ENCODE measurements at places on chromosomes 2 and 18.
A peak's percentile ranks its signal among the peaks of the same experiment; 100 is the strongest.

GRCh38 chr18:44324361-44324760 is 356.3 kb upstream of the SETBP1 start:
- DNase-seq: no peak

- DNase-seq: no peak
Measured at GRCh38 chr18:1002653-1003178, 98.0 kb downstream of the ADCYAP1 start.

- no peak for DNase-seq
Measured at GRCh38 chr2:100230754-100231153, 88.4 kb upstream of the AFF3 start.

- DNase-seq: no peak
Measured at GRCh38 chr2:132697556-132698205, 27.7 kb upstream of the LYPD1 start.

GRCh38 chr2:172842511-172843265 is 107.0 kb downstream of the RAPGEF4 start:
- no peak for DNase-seq

GRCh38 chr2:11187731-11188130 is 32.5 kb downstream of the SLC66A3 start:
- DNase-seq: no peak

- DNase-seq: no peak
Measured at GRCh38 chr18:13914756-13915155, 580 bp downstream of the MC2R start.

GRCh38 chr2:31049916-31050588 is 88.2 kb downstream of the GALNT14 start:
- no peak for DNase-seq

DNA sequence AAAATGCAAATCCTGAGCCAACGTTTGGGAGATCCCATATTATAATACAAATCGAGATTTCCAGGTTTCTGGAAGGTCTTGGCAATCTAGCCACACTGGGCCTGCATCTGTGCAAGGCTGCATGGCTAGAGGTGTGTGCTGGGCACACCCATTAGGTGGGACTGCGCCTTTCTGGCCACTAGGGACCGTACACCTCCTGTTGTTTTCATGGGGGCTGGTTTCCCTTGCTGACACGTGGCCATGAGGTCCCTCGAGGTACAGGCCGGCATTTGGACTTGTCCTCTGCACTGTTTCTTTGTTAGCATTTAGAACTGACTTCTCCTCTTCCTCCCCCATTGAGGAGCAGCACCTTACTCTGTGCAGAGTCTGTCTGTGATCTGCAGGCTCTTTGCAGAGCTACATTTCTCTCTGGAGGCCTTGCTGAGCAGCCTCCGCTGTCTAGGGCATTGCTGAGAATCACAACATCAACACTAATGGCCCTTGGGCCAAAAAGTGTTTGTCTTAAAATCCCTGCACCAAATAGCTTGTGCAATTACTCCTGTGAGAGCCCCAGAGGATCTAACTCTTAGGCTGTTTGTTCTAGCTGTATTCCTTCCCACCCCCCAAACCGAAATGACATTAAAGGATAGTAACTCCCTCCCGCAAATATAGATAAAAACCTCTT is 131.2 kb downstream of the NEDD4L start:
- DNase-seq: no peak

DNA sequence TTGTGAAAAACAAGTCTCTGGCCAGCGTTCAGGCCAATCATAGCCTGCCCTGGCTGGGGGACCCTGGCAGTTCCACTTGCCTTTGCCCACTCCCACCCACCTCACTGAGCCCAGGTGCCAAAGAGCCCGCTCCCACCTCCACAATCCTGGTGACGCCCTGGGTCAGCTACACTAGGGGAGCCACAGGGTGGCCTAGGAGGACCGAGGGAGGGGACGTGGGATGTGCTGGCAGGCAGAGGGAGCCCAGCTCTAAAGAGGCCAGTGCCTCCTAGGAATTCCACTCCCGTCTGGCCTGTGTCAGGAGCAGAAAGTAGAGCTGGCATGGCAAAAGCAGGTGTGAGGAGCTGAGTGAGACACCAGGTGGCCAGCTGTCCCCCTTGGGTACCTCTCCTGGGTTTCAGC is 49.3 kb downstream of the TNS1 start:
- no peak for DNase-seq

DNA sequence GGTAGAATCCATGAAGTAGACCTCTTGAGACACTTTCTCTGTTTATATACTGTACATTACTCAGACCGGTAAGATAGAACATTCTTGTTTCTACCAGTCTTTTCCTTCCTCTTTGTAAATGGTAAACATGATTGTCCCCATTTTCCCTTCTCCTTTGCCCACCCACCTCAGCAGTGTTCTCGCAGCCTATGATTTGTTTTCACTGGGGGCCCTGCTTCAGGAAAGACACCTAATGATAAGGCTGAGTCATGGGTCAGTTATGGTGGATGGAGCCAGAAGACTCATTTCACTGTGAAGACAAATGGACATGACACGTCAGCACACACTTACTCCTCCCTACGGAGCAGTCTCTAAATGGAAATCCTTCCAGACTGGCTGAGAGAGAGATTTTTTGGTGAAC is 23.7 kb downstream of the CENPO start:
- DNase-seq: peak; percentile 68

- no peak for DNase-seq
Measured at GRCh38 chr2:16012626-16013358, 72.4 kb downstream of the MYCN start.

- DNase-seq: no peak
Measured at GRCh38 chr2:72165792-72166191, 18.1 kb upstream of the CYP26B1 start.

GRCh38 chr2:170088776-170089175 is 89.2 kb upstream of the MYO3B start:
- DNase-seq: no peak

DNA sequence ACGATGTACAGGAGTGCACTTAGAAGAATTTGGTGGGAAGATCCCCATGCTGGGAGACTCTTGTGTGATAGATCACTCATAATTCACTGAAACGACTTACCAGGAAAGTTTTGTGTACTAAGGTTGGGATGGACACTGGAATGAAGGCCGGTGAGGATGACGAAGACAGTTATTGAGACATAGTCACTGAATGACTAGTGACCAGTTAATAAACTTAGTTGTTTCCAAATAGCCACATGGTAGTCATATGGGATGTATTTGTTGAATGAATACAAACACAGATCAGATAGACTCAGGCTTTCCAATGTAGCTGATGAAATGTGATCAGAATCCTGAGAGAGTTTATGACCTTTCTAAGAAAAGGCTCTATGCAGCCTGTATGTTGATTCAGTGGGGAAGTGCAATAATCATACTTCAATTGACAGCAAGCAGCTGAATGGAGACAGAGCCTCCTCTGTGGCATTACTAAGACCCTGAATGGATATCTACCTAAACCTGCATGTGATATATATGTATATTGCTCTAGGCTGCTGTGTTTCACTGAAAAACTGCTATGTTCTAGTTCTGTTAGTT is 20.4 kb downstream of the GDF7 start:
- no peak for DNase-seq
